Stimulated activated CD8-positive, alpha-beta memory T cell treated with anti-CD3 and anti-CD28 coated beads, Interleukin-4, amount 100 ng/mL, for 4 hours (primary cell): ENCODE measurements at places on chromosomes 2 and 18.

DNA sequence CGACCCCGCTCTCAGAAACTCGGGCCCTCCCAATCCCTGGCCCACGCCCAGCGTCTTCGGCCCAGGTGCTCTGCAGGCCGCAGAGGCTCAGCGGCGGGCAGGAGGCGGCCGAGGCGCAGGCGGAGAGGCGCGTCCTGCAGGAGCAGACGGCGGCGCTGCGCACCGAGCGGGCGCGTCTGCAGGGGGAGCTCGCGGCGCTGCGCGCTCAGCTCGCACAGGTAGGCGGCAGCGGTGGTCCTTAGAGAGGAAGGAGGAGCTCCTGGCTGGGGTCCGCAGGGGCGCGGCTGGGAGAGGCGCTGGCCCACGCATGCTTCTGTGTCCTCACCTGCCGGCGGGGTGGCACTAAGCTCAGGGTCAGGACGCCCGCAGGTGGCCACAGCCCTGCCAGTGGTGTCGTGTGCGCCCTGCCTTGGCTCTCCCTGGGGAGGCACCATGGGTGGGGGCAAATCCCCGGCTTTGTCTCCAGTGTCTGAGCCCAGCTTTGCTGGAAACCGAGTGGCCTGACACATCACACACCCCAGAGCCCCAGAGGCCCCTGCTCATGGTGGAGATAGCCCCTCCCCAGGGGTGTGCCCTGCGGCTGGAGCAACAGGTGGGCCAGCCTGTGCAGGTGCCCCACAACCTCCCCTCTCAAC lies 14.9 kb upstream of the SNED1 start:
- no peak for DNase-seq

DNA sequence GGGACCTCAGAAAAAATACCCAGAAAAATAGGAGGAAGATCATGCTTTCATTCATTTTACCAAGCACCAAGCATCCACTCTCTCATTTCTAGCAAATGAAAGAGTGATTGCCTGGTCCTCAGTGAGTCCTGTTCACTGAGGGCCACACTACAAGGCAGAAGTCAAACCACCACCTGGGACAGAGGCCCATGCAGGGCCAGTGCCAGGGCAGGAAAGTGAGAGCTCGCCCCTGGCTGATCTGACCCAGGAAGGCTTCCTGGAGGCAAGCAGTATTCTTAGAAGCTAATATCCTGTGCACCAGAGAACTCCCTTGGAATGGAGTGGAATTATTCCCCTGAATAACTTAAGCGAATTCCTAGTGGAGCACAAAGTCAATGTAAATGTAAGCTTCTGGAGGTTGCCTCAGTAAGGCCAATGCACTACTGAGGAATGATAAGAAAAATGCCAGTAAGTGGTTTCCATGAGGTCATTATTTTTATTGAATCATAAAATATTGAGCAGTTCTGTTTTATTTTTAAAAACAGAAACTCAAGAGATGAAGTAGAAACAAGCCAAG lies 191.6 kb upstream of the ID2 start:
- no peak for DNase-seq

GRCh38 chr2:106065268-106065982 lies 128.7 kb downstream of the UXS1 start:
- no peak for DNase-seq

- no peak for DNase-seq
Observed at GRCh38 chr18:43501099-43501498, 223.8 kb upstream of the SYT4 start.

- no peak for DNase-seq
Observed at GRCh38 chr2:10525573-10526265, 77.6 kb upstream of the ODC1 start.

DNA sequence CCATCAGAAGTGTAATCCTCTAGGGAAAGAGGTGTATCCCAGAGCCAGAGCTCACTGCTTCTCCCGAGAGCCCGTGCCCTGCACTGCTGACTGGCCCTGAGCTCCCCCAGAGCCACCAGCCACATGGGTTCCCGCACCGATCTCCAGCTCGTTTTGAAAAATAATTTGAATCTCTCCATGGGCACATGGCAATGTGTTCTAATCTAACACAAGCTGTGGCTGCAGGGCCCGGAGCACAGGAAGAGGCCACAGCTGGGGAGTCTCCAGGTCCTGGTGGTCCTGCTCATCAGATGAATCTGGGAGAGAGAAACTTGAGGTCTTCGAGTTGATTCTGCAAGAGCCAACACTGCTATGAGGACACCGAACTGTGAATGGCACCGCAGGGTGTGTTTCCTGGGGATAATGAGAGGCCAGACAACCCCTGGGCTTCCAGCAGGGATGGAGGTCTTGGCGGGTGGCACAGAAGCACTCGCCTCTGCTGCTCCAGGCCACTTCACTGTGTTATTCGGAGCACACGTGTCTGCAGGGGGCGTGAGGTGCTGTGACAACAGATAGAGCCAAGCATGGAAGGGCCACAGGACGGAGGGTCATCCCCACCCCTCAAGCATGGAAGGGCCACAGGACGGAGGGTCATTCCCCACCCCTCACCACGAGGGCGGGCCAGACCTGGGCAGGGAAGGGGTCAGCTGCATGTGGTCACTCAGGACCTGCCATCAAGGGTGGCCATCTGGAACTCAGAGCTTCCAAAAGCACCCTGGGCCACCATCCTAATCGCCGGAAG lies 196.8 kb downstream of the NDUFA10 start:
- DNase-seq: no peak

GRCh38 chr2:219060821-219061791 lies at the start of gene IHH:
Gene IHH (minus strand): TSS chr2:219060921. CDS start chr2:219060467, 454 bp downstream.
- no peak for DNase-seq

GRCh38 chr2:68878753-68879152 lies 7.6 kb upstream of the BMP10 start:
- DNase-seq: no peak

DNA sequence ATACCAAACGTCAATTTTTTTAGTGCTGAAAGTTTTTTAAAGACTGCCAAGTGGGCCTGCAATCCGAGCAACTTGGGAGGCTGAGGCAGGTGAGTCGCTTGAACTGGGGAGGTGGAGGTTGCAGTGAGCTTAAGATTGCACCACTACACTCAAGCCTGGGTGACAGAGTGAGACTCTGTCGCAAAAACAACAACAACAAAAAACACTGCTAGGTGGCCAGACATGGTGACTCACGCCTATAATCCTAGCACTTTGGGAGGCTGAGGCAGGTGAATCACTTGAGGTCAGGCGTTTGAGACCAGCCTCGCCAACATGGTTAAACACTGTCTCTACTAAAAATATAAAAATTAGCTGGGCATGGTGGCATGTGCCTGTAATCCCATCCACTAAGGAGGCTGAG lies 202.8 kb upstream of the COPS8 start:
- no peak for DNase-seq

- no peak for DNase-seq
Observed at GRCh38 chr2:27118525-27119329, at the start of gene CGREF1. Gene CGREF1 (minus strand): TSS chr2:27119128. CDS start chr2:27104366, 14,762 bp downstream.
